ENCODE measurements at places on chromosomes 5 and 9.

GRCh38 chr5:146878476-146879172 is at the start of gene PPP2R2B:
PPP2R2B (minus strand) TSS chr5:146878757.
- DNase-seq = no peak

DNA sequence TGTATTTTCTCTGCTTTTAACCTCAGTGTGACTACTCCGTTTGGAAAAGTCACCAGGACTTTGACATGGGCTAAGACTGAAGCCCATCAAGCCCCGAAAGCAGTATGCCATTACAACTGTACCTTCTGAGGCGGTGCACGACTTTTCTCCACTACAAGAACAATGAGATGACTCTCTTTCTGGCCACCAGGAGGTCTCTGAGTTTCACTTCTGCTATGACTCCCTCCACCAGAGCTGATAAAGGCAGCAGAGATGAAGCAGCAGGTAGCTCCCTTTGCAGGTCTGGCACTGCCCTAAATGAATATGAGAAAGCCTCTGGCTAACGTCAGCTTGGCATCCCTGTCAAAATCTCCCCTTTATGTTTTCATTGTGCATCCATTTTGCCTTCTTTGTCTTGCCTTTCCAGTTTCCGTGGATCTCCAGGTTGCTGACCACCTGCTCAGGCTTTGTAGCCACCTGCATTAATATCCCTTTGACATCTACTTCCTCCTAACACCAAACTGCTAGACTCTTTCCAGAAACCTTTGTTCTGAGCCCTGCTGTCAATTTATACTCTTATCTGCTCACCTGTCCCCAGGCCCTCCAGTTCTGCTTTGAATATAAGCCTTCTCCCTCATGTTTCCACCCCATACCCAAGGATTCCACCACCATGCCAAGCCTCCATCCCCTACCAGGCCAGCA is 221.7 kb downstream of the ZNF608 start:
- DNase-seq = no peak

- no peak for DNase-seq
These were observed 11.2 kb upstream of the PPIC start for GRCh38 chr5:123047706-123048105.

GRCh38 chr5:139395844-139396640 is 1.1 kb upstream of the PROB1 start:
- DNase-seq = no peak

DNA sequence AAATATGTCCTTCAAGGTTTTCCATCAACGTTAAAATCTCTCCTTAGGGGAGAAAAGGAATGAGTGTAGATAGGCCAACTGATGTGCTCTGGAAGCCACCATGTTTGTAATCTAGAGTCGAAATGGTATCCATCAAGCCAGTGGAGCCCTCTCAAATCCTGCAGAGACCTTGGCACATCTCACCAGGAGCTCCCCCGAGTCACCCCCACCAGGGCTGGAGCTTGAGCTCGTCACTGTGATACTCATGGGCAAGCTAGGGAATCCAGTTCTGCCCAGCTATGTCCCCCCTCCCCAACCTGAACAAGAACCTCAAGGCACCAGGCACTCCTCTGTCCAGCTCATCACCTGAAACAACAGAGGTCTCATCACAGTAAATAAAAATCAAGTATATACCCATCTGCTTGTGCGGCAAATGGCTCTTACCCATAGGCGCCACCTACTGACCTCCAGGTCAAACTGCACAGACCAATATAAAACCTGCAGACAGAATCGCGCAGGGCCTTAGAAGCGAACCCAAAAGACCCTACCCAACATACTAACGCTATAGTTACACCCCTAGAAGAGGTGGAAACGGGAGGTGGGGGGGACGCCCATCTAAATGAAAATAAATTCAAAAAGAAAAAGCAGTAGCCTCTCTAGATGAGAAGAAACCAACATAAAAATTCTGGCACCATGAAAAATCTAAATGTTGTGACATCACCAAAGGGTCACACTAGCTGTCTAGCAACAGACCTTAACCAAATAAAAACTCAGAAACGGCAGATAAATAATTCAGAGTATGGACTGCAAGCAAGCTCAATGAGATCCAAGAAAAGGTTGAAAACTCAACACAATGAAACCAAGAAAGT is 75.0 kb downstream of the TTC39B start:
- DNase-seq = no peak

DNA sequence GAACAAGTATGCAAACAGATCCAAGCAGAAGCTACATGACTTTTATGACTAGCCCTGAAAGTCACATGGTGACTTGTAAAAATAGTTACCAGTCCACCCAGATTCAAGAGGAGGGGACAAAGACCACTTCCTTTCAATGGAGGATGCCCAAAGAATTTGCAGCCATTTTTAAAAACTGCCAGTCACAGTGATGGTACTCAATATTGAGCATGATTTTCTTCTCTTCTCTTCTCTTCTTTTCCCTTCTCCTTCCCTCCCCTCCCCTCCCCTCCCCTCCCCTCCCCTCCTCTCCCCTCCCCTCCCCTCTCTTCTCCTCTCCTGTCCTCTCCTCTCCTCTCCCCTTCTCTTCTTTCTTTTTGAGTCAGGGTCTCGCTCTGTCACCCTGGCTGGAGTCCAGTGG is 286.9 kb downstream of the PARP8 start:
- no peak for DNase-seq

- peak; percentile 95 for DNase-seq
These were observed 892 bp upstream of the TNC start for GRCh38 chr9:115118879-115119218.

GRCh38 chr5:88548136-88548805 is 279.6 kb upstream of the TMEM161B start:
- DNase-seq = no peak

DNA sequence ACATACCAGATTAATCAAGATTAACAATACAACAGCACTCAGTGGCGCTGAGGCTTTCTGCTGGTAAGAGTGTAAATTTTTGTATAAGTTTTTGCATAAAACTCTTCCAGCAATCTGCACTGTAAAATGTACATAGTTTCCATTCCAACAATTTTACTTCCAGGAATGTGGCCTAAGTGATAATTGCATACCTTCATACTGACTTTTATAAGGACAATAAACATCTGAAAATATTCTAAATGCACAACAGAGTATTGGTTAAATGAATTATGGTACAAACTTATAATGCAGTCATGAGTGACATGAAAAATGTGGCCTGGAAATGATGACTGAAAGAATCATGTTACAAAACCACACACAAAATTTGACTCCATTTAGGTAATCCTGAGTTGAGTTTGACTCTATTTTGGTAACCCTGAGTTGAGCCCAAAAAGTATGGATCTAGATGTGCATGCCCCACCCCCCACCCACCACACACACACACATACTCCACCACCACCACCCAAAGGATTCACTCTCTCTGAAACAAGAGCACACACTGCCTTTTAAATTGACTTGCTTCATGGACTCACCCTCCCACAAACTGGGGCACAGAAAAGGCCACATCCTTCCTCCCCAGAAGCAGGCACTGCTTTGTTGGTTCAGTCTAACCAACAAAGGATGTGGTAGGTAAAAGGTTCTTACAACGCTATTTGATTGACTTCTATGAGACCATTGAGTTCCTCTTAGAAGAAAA is 137.6 kb downstream of the SUSD1 start:
- no peak for DNase-seq

DNA sequence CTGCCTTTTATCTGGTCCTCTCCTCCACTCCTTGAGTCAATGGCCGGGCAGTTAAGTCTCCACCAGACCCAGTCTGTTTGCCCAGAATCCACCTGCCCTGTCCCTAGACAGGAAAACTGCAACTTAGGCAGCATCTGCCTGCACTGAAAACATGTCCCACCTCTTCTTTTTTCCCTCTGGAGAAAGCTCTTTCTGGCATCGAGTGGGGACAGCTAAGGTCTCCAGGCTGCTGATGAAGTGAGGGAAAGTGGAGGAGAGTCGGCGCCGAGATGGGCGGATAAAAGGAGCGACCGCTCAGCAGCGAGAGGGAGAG is 243 bp upstream of the SHISAL2B start:
- DNase-seq = no peak

DNA sequence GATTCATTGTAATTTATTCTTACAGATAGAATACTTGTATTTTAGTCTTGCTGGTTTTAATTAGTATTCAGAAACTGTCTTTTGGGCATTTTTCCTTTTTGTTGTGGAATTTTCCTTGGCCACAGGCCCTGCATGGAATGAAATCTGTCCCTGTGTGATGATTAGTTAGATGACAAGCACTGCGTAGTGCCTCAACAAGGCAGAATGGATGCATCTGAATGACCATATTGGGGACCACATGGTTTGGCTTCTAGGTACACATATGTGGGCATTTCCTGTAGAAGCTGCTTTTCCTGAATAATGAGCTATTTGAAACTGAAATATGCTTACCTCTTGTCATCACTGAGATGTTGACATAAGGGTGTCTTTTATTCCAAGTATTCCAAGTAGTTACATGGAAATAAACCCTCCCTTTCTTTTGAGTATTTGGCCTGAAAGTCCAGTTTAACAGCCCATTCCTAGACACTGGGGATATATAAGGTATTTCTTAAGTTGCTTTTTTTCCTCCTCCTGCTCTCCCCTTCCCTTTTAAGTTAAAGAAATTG is 147.3 kb downstream of the YTHDC2 start:
- DNase-seq = no peak

GRCh38 chr5:113119246-113119924 is 142.8 kb downstream of the DCP2 start:
- DNase-seq = no peak

DNA sequence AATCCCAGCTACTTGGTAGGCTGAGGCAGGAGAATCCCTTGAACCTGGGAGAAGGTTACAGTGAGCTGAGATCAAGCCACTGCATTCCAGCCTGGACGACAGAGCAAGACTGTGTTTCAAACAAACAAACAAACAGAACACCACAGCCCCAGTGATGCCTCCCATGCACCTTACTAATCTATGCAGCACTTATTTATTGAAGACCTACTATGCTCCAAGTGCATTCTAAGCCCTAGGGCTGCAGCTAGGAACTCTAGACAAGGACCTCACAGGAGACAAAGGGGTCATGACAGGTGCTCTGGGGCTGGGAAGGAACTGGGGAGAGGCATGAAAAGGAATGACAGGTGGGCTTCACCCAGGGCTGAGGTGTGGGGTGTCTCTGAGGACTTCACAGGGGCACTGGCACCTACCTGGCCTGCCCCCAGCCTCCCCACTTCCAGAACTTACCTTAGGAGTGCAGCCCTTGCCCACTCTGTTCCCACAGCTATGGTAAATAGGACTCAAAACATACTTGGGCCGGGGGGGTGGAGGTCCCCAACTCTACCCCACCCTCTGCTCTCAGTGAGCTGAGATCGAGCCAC is 69.4 kb downstream of the C9orf50 start:
- no peak for DNase-seq

DNA sequence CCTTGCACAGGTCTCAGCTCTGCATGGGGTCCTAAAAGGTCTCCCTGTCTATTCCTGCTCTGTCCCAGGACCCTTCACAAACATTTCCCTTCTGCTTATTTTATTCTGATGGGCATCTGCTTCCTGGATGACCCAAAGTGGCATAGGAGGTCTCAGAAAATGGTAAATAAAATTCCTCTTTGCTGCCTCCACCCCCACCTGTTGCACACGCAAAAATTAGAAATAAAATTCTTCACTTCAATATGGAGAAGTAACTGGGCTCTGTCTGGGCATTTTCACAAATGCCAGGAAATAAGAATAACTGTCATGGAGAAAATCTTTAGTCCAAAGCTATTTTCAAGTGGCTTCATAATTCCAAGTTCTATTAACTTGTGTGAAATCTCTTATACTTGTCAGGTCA is 106.6 kb upstream of the MAP1B start:
- no peak for DNase-seq

DNA sequence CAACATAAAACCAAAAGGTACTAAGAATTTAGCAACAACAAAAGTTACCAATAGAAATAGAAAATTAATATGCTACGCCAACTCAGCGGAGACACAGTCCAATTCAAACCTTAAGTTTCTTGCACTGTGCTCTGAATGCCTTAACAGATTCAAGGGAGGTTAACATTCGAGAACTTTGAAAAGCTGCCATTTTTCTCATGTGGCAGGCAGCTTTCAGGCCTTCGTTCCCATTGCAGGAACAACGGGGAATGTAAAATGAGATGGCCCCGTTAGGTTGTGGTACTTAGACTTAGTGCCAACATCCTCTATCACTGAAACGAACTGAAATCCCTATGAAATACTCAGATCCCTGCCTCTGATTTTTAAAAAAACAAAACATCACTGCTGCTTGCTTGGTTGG is 22.4 kb downstream of the FNBP1 start:
- no peak for DNase-seq

GRCh38 chr5:88948746-88949600 is 66.0 kb upstream of the MEF2C start:
- no peak for DNase-seq

DNA sequence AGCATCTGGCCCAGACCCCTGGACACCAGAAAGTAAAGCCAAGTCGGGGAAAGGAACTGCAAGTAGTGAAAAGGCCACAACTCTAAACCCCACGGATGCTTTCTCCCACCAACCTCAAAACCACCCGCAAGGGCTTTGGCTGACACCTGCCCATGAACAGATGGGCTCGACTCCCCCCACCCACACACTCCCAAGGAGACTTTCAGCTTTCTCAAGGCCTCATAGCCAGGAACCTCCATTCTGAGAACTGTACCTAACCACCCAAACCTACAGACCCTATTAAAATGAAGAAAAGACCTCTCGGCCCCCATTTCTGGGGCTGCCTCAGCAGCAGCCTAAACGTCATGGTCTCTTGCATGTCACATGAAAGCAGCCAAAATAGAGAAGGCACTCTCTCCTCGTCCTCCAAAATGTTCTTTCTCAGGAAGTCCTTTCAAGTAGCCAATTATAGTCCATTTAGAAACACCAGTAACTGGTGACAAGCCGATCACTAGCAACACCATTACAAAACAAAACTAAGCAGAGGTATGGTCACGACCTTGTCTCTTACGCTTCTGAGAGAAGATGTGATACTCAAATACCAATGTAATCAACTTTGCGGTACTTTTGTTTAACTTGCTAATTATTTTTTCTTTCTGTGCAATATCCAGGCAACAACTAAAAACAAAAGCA is 2.9 kb downstream of the B4GALT1 start:
- no peak for DNase-seq

All from HFF-Myc (cell line).